Type B pancreatic cell (in vitro differentiated cells): ENCODE measurements at places on chromosomes 4 and X. TPM values are rescaled to one million over a fixed set of nuclear protein-coding genes. Genes with fewer than 3 reads are reported as not detected.
A peak's percentile ranks its signal among the peaks of the same experiment; 100 is the strongest.

GRCh38 chr4:40486534-40486933, 143.1 kb downstream of the RBM47 start:
- no peaks in the 10 kb centered on the region for H3K27me3 ChIP-seq
- H3K36me3 ChIP-seq: peaks cover 3% of the 10 kb centered on the region
- H3K27ac ChIP-seq: peak overlapping the region; percentile 28
- no peak for DNase-seq

Gene BGN
- total RNA-seq: 2.7 and 29.6 TPM in 2 replicates

- H3K4me1 ChIP-seq: no peaks in the 10 kb centered on the region
- H3K27me3 ChIP-seq: no peaks in the 10 kb centered on the region
- H3K27ac ChIP-seq: no peak overlapping the region
Observed at GRCh38 chr4:104524591-104524990, 29.9 kb upstream of the CXXC4 start.

GRCh38 chrX:4268676-4269075, 555.2 kb upstream of the PRKX start:
- DNase-seq: no peak
- no peak overlapping the region for H3K4me3 ChIP-seq
- no peaks in the 10 kb centered on the region for H3K36me3 ChIP-seq
- no peaks in the 10 kb centered on the region for H3K4me1 ChIP-seq

DNA sequence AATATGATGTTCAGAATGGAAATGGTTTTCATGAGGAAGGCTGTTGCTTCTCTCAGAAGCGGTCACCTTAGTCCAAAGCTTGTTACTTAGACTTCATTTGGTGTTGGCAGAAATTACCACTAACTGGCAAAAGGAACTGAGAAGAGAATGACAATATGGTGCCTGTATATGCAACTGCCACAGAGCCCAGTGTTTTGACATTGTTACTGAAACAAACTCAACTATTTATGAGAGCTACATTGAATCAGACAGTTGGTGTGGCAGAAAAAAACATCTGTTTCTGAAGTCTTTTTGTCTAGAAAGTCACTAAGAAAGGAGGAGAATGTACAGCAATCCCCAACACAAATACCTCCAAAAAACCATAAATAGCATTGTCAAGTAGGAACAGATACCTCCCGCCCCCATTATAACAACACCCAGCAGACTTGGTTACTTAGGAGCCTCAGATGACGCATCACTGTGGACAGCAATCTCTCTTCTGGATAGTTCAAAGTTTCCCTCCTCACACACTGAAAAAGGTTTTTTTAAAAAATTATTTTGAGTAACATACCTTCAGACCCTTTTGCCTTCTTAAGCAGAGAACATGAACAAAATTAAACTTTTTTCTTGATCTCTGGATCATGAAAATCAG, 92.2 kb downstream of the MAML3 start:
- no peak overlapping the region for H3K4me3 ChIP-seq
- no peaks in the 10 kb centered on the region for H3K27me3 ChIP-seq
- no peaks in the 10 kb centered on the region for H3K36me3 ChIP-seq
- peaks cover 37% of the 10 kb centered on the region for H3K4me1 ChIP-seq

DNA sequence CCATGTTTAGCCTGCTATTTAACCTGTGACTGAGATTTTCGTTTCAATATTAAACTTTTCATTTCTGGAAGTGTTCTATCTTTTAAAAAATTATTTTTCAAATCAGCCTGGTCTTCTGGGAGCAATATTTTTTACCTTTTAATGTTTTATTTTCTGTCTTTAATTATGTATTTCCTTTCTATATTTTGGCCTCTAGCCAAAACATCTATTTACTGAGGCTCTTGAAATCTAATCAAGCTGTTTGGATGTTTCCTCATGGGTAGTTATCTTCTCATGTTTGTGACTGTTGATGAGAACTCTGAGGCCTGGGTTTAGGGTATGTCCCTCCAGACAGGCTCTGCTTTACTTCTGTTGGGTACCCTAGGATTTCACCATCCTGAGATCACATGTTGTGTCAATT, 10.3 kb upstream of the SLC10A4 start:
- no peak overlapping the region for H3K27ac ChIP-seq
- H3K27me3 ChIP-seq: no peaks in the 10 kb centered on the region
- DNase-seq: no peak
- no peak overlapping the region for H3K4me3 ChIP-seq
- peaks cover 5% of the 10 kb centered on the region for H3K4me1 ChIP-seq

GRCh38 chrX:119469313-119469635, 1.0 kb downstream of the SLC25A5 start:
- H3K36me3 ChIP-seq: peaks cover 7% of the 10 kb centered on the region
- H3K27ac ChIP-seq: peak overlapping the region; percentile 84
- peak overlapping the region; percentile 84 for H3K4me3 ChIP-seq
- H3K4me1 ChIP-seq: no peaks in the 10 kb centered on the region
- H3K27me3 ChIP-seq: no peaks in the 10 kb centered on the region

Gene HERC6
- total RNA-seq: 13.1 and 30.8 TPM in 2 replicates

DNA sequence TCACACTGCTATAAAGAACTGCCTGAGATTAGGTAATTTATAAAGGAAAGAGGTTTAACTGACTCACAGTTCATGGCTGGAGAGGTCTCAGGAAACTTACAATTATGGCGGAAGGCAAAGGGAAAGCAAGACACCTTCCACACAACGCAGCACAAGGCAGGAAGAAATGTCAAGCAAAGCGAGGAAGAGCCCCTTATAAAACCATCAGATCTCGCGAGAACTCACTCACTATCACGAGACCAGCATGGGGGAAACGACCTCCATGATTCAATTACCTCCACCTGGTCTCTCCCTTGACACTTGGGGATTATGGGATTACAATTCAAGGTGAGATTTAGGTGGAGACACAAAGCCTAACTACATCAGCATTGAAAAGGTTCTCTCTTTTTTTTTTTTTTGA, 39.6 kb downstream of the PALLD start:
- no peak overlapping the region for H3K27ac ChIP-seq
- peak overlapping the region; percentile 40 for H3K4me3 ChIP-seq
- no peak for DNase-seq
- H3K36me3 ChIP-seq: no peaks in the 10 kb centered on the region

Gene ZNF674
- 3.5 and 4.3 TPM in 2 replicates for total RNA-seq

- no peak for DNase-seq
- no peak overlapping the region for H3K27ac ChIP-seq
- peaks cover 58% of the 10 kb centered on the region for H3K4me1 ChIP-seq
Observed at GRCh38 chr4:98516042-98516440, 142.4 kb downstream of the TSPAN5 start.

GRCh38 chr4:170243662-170244288, 154.0 kb upstream of the AADAT start:
- DNase-seq: no peak
- peak overlapping the region; percentile 13 for H3K4me3 ChIP-seq
- H3K27ac ChIP-seq: peak overlapping the region; percentile 47
- peaks cover 31% of the 10 kb centered on the region for H3K4me1 ChIP-seq

Gene ADGRL3
- total RNA-seq: 11.3 and 53.5 TPM in 2 replicates

GRCh38 chr4:38065176-38065575, 105.0 kb downstream of the PTTG2 start:
- H3K4me1 ChIP-seq: peaks cover 46% of the 10 kb centered on the region
- peaks cover 16% of the 10 kb centered on the region for H3K36me3 ChIP-seq
- no peak overlapping the region for H3K4me3 ChIP-seq
- H3K27ac ChIP-seq: no peak overlapping the region

DNA sequence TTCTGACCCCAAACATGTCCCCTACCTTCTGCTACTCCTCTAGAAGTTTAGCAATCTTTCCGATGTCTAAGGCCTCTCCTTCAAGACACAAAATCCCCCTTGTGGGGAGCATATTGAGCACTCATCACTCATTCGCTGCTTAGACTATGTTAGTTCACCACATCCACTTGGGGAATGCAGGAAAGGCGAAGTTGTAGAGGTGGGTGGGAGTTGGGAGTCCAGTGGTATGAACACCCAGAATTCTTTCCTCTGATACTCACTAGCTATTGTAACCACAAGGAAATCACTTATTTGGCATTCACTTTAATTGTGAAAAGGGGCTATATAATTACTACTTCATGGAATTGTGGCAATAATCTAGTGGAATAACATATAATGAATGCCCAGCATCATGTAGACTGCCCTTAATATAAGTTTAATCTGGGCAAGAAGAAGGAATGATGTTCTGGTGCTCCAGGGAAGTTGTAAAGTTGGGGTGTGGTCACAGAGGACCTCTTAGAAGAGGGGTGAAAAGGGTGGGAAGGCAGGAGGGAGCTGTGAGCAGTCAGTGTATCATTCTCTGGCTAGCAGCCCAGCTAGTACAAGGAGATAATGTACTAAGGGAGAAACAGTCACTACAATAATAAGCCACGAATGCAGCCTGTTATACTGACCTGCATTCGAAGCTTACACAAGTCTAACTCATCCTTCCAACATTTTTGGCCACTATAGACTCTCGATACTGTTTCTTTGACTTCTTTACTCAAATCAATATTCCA, 468.2 kb upstream of the DIPK2B start:
- H3K27ac ChIP-seq: no peak overlapping the region
- H3K4me3 ChIP-seq: no peak overlapping the region
- no peaks in the 10 kb centered on the region for H3K27me3 ChIP-seq

GRCh38 chrX:46959101-46959500, 46.9 kb downstream of the JADE3 start:
- no peak overlapping the region for H3K4me3 ChIP-seq
- H3K4me1 ChIP-seq: peaks cover 18% of the 10 kb centered on the region
- H3K36me3 ChIP-seq: no peaks in the 10 kb centered on the region
- no peaks in the 10 kb centered on the region for H3K27me3 ChIP-seq
- DNase-seq: no peak

DNA sequence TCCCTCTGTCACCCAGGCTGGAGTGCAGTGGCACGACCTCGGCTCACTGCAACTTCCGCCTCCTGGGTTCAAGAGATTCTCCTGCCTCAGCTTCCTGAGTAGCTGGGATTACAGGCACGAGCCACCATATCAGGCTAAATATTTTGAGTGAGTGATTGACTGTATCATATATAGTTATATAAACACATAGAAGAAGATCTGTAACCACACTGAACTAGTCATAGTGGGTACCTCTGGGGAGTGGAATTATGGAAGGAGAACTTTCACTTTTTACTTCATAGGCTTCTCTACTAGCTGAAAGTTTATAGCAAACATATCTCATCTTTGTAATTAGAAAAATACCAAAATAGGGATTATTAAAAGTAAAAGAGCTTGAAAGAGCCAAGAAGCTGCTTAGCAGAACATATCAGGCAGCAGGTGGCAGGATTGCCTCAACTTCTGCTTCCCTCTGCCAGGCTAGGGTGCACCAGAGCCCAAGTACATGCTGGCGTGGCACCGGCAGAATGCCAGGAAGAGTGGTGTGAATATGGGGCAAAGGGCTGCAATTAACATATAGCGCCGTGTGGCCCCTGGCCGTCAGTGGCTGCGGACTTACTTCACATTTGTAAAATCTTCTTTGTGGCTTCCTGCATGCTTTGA, 39.5 kb upstream of the CD40LG start:
- H3K27ac ChIP-seq: no peak overlapping the region
- no peaks in the 10 kb centered on the region for H3K27me3 ChIP-seq
- no peak overlapping the region for H3K4me3 ChIP-seq
- H3K36me3 ChIP-seq: no peaks in the 10 kb centered on the region
- DNase-seq: no peak

Gene HSD17B13
- 0.12 and 0.17 TPM in 2 replicates for total RNA-seq

DNA sequence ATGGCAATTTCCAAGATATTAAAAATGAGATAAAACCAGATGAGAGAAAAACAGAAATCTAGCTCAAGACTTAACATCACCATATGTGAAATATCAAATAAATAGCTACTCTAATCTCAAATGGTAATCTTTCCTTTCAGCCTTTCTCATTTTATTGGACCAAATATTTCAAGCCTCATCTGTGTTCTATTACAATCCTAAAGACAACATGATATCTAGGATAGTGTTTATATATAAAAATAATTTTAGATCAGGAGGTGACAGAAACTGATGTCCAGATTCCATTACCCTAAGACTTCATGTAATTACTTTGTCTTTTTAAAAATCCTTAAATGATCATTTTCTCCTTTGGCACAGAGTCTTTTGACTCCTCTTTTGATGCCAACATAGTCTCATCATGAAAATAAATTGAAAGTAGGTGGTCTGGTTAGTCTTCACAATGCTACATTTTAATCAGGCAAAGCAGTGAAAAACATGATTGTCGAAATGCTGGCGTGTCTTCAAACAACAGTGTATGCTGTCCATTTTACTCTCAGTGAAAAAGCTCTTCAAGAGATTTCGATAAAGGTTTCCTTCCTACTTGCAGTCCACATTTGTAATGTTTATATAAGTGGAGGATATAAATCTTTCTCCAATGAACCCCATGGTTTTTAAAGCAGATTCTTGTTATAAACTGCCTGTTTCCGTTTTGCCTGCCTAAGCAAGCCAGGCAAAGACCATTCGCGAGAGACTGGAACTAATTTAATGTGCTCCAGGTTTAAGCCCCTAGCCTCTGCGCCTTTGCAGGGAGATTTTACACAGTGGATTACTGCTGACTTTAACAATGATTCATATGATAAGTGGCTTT, 169.8 kb downstream of the SCFD2 start:
- no peaks in the 10 kb centered on the region for H3K27me3 ChIP-seq
- no peaks in the 10 kb centered on the region for H3K36me3 ChIP-seq
- H3K4me3 ChIP-seq: peak overlapping the region; percentile 46
- H3K4me1 ChIP-seq: peaks cover 39% of the 10 kb centered on the region
- DNase-seq: no peak

DNA sequence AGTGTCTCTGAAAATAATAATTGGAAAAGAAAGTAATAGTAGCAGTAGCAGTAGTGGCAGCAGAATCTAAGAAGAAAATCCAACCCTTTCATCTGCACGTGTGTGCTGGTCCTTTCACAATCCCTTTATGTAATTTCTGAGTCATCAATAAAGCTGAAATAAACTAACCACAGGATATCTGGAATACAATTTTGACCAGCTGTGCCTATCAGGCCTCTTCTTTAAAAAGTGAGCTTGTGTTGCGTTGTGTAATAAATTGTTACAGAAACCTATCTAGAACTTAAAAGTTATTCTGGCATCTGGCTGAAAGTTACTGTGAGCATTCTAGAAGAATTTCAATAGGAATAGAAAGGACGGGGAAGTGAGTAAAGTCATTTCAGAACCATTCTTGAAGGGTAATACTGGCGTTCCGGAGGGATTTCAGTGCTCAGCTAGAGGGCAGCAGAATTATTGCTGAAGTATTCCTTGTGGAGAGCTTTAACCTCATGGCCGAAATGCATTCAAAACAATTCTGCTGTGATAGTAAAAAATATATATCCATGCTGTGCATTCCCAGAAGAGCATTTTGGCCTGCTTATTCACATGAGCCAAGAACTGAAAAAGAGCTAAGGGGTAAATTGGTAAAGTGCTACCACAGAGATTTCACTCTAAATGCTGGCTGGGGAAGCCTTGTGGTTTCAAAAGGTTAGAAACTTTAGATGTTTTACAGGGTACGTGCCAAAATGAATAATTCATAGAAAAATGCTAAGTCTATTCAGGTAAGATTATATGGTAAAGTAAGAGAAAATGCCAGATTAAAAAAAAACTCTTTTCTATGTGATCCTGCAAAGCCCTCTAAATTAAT, 260.6 kb downstream of the NKX6-1 start:
- no peaks in the 10 kb centered on the region for H3K27me3 ChIP-seq
- H3K4me1 ChIP-seq: no peaks in the 10 kb centered on the region
- no peak overlapping the region for H3K4me3 ChIP-seq
- no peak overlapping the region for H3K27ac ChIP-seq
- no peak for DNase-seq
- no peaks in the 10 kb centered on the region for H3K36me3 ChIP-seq

GRCh38 chr4:76569706-76570105, 134.7 kb downstream of the SHROOM3 start:
- H3K27ac ChIP-seq: peak overlapping the region; percentile 1
- peaks cover 46% of the 10 kb centered on the region for H3K4me1 ChIP-seq
- DNase-seq: no peak
- H3K4me3 ChIP-seq: no peak overlapping the region
- H3K36me3 ChIP-seq: peaks cover 4% of the 10 kb centered on the region

- no peaks in the 10 kb centered on the region for H3K4me1 ChIP-seq
- H3K36me3 ChIP-seq: no peaks in the 10 kb centered on the region
- H3K27me3 ChIP-seq: no peaks in the 10 kb centered on the region
Observed at GRCh38 chr4:114378305-114378903, 220.2 kb upstream of the UGT8 start.

Gene CORIN
- total RNA-seq: 1.5 and 34.6 TPM in 2 replicates
